ENCODE measurements at places on chromosomes 7 and 10.

DNA sequence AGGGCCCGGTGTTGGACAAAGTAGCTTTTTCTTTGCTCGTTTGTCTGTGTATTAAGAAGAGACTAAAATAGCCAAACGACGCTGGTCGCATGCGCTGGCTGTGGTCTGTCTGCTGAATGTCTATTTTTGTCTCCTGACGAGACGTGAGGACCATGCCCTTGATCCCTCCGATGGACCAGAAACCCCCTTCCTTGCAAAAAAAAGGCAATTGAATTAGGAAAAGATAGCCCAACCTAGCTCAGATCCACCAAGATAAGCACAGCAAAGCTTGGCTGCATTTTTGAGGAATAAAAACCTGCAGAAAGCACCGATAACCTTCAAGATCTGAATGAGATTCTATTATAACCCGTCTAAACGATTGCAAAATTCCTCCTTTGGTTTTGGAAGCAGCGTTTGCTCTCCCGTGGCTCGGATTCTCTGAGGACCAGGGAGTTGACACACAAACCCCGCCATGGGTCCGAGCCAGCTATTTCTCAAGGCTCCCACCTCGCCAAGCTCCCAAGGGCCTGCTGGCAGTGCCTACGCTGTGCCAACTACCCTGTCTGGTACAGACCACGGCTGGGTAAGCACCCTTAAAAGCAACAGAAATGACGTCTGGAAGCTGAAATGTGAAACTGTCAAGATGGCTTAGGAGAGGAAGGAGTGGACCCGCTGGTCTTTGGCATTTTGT is 17.7 kb upstream of the TTYH3 start:
- DNase-seq: no peak

DNA sequence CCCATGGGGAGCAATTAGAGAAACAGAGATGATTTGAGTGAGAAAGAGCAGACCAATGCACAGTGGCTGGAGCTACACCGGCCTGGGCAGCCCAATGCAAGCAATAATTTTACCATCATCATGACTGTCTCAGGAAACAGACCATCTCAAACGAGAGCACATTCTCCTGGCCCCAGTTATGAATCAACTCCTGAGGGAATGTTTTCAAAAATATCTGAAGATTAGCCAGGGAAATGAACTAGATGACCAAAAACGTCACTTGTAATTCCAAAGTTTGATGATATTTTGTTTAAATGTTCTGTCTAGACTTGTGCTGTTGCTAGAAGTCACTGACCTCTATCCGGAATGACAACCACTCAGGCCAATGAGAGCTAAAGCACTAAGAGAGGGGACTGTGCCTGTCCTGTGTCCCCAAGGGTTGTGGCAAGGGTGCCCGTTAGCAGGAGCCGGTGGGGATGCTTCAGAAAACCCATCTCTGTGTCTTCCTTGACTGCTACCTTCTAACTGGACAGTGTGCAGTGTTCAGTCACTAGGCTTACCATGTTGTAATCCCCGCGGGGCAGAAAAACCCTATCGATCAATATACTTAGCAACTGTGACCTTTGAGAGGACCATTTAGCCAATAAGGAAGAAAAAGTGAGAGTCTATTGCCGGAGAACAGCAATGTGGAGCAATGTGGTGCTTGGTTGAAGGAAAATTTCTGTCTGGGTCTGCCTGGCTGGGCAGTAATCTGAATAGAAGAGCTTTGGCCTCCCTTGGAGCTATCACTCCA is 202.4 kb downstream of the ADAM12 start:
- DNase-seq: no peak

DNA sequence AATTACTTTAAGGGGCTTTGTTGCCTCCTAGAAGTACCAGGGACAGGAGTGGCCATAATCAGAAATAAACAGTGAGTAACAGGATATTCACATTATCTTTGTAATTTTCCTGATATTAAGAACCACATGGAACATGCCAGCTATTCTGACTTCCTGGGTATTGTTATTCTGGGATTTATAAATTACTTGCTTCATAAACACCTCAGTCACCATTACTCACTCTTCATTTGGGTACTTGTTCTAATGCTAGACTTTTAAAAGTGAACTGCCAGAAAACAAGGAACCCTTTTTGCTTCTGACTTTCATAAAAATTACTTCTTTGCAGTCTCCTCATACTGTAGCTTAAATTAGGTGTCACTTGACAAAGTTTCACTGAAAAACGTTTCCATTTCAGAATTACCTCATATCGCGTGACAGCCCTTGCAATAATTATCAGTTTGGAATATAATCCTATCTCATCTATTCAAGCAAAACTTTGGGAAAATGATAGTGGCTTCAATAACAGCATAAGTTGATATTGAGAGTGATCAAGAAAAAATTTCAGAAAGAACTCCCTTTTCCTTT is 29.8 kb downstream of the CABCOCO1 start:
- DNase-seq: no peak

- no peak for DNase-seq
These were observed 135.7 kb downstream of the OR13A1 start for GRCh38 chr10:45179691-45180090.

DNA sequence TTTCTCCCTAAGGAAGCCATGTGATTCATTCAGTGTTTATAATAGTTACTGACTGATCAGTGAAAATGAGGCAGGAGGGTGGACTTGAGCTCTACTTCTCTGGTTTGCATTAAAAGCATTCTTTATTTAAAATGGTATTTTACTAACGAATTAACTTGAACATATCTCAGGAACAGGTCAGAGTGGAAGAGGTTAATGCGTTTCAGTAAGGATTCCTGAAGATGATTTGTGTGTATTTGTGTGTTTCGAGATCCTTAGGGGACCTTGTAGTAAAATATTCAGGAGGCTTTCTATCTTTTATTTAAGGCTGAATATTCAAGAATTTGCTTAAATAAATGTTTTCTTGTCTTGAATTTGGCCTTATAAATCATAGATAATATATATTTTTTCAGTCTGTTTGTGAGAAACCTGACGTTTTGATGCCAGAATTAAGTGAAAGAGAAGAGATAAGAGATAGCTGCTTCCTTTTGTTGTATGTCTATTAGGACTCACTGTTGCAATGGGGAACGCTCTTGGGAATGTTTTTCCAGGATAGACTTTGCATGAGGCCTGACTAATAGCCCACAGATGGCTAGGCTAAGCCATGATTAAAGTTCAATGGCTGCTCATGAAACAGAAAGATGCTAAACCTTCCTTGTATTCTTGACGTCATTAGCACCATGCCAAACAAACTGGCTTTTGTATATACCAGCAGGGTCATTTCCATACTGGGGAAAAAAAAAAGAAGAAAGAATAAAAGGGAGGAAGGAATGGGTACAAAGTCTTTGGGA is 93.8 kb upstream of the MTPN start:
- DNase-seq: no peak

DNA sequence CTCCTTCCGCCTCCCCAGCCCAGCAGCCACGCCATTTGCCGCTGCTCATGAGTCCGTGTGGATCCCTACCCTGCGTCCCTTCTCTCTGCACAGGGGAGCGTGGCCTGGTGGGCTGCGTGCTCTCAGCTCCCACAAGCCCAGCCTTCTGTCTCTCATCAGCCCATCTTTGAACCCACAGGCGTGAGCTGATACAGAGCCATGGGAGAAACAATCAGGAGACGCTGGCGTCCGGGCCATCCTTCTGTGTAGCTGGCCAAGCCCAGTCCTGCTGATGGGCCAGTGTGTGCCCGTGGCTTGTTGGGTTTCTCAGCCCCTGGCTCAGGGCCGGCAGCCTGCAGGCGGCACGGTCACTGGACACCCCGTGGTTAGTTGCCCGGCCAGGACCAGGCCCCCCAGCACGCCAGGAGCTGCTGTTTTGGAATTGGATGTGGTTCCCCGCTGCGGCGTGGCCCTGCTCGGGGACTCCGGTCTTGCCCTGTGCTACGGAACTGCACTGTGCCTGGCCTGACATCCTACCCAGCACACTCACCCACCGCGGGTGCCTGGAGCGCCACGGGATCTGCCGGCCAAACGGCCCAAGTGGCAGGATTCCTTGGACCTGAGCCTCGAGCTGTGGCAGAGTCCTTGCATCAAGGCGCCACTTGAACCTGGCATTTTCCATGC is 88.9 kb downstream of the ELFN1 start:
- no peak for DNase-seq

GRCh38 chr10:125169915-125170314 is 9.6 kb upstream of the CTBP2 start:
- no peak for DNase-seq

GRCh38 chr7:11911900-11912299 is 79.9 kb upstream of the THSD7A start:
- no peak for DNase-seq

DNA sequence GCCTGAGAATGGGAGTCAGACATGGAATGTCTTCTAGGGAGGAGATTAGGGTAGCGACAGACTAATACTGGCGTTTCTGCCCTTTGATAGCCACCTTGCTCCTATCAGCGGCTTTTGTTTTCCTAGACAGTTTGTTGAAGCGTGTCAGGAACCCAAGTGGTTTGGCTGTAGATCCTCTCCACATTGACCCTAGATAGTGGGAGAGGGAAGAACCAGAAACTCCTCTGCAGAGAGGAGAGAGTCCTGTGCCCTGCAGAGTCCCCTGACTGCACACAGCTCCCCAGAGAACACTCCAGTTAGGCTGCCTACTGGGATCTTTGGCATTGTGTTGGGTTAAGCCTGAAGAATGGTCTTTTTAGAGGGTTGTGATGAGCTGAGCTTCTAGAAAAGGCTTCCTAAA is 2.4 kb downstream of the MEPCE start:
- no peak for DNase-seq

DNA sequence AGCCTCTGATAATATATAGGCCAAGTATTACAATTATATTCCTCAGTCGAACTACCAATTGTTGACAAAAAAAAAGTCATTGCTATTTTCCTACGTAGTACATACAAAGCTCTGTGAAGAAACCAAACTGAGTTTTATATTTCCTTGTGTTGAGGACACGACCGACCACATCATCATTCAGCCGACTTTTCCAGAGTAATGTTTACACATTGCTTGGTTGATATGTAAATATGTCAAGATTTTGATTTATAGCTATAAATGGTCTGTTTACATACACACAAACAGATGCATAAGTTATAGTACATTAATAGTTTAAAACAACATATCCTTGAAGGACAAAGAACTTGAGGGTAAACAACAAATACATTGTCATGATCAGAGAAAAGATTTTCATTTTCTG is 121.5 kb downstream of the CRPPA start:
- DNase-seq: no peak

- no peak for DNase-seq
These were observed 17.5 kb downstream of the LAMB4 start for GRCh38 chr7:108112683-108113082.

GRCh38 chr7:22255834-22256233 is 101.1 kb downstream of the RAPGEF5 start:
- DNase-seq: no peak

DNA sequence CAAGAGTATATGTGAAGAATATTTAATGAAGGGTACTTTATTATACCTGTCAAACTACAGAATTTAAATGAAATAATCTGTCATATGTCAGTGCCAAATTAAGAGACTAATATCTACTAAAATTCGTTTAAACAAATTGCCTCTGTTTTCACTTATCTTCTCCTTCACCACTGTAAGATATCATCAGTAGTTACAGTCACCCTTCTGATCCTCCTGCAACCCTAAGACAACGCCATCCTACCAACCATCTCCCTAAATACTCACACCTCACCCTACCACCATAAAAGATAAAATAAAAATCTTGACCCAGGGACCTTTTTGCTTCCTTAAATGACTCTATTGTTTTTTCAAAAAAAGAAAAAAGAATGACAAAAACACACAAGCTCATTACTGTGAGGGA is 20.8 kb downstream of the EZH2 start:
- no peak for DNase-seq

DNA sequence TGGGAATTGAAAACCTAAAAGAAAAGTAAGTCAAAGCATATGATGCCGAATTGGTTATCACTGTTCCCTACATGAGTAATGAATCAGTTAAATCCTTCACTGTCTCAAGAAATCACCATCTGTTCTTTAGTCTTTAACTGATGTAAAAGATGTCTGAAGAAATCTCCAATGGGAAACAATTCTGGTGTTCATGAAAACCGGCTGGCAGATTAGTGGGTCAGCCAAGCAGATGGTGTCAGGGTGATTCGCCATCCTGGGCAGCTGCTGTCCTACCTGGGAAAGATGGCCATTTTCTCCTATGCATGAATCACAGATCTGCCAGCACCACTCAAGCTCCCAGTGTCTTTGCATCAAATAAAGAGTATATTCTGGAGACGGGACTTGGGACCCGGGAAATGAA is 925.2 kb upstream of the GHITM start:
- no peak for DNase-seq

DNA sequence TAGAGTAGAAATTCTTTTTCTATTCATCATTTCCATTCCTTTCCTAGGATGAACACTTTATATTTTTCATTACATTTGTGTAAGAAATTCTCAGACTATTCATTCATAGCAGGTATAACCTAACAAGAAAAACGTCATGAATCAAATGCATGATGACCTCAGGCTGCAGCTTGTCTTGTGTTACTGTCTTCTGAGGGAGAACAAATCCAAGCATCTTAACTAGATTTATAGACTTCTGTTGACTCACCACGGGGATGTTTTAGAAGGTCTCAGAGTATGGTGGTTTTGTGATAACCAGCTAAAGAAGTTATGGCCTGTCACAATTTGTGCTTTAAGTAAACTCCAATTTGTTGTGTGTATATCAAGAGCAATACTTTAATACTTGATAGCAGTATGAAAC is 102.7 kb downstream of the ANKRD7 start:
- no peak for DNase-seq

GRCh38 chr10:125257521-125258108 is 97.3 kb upstream of the CTBP2 start:
- no peak for DNase-seq

- DNase-seq: no peak
These were observed 125.3 kb downstream of the CUX1 start for GRCh38 chr7:101942603-101943210.

GRCh38 chr10:72008096-72008981 is 44.1 kb downstream of the CHST3 start:
- no peak for DNase-seq

GRCh38 chr10:80709866-80710265 is 172.2 kb downstream of the SH2D4B start:
- DNase-seq: no peak

DNA sequence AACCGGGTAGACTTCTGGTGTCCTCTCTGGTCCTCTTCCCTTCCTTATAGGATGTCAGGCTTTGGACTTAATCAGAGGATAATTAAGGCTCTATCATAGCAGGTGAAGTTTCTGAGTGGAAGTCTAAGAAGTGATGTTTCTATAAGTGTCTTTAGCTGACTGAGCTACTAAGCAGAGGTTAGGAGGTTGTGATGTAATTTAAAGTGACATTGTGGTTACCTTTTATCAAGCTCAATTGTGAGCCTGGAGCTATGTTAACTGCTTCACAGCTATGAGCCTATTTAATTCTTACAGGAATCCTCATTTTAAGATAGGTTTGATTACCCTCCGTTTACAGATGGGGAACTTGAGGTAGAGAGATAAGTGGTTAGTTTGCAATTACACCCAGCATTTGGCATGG is 365.1 kb downstream of the AUTS2 start:
- DNase-seq: no peak

- no peak for DNase-seq
These were observed 15.6 kb upstream of the SEPTIN7 start for GRCh38 chr7:35785250-35785649.

GRCh38 chr10:9860045-9860444 is 1157.6 kb upstream of the CELF2 start:
- DNase-seq: no peak

- no peak for DNase-seq
These were observed 961.5 kb downstream of the KCNMA1 start for GRCh38 chr10:76675951-76676587.

- no peak for DNase-seq
These were observed 123.3 kb upstream of the CDK1 start for GRCh38 chr10:60654813-60655464.
